A549 (cell line): ENCODE measurements at places on chromosomes 6 and 20.

- no peak for DNase-seq
These were observed 19.8 kb downstream of the ERGIC3 start for GRCh38 chr20:35561671-35562070.

DNA sequence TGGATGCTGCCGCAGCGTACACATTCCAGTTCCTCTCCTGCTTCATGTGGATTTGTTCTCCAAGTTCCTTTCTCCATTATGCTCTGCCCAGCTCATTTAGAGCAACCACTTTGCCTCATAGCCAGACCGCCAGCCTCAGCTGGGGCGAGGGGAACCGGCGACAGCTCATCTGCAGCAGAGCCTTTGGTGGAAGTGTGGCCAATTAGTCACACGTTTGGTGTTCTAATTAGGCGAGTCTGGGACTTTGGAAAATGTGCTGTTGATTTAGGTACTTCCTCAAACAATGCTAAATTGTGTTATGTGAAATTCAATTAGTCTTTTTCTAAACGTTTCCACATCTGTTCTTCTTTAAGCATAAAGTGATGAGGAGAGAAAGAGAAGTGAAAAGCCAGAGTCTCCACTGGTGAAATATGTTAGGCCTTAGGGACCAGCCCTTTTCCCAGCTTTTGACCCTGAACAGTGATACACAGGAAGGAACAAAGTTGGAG is 217.9 kb downstream of the TBX18 start:
- DNase-seq = no peak

DNA sequence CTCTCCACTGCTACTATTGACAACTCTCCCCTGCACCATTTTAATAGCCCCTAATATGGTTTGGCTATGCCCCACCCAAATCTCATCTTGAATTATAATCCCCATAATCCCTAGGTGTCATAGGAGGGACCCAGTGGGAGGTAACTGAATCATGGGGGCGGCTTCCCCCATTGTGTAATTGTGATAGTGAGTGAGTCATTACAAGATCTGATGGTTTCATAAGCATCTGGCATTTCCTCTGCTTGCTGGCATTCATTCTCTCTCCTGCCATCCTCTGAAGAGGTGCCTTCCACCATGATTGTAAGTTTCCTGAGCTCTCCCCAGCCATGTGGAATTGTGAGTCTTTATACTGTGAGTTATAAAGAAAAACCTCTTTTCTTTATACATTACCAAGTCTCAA is 74.1 kb upstream of the TCF21 start:
- no peak for DNase-seq

- no peak for DNase-seq
These were observed 1.1 kb downstream of the TBC1D32 start for GRCh38 chr6:121333196-121333595.

DNA sequence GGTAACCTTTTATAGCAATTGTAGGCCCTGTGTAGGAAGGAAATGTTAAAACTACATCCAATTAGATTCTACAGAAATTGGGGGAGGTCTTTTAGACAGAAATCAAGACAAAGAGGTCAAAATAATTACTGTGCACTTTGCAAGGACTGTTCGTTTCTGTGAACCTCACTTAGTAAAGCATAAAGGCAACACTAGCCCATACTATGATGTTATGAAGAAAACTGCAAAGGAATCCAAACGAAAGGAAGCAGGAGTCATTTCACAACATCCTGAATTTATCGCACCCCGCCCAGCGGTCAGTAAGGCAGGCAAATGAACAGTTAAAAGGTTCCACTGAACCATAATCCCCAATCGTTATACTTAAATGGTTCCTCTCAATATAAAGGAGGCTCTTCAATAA is 429.5 kb upstream of the ARID1B start:
- no peak for DNase-seq

- no peak for DNase-seq
These were observed 115.4 kb upstream of the SAMD5 start for GRCh38 chr6:147392917-147393625.

DNA sequence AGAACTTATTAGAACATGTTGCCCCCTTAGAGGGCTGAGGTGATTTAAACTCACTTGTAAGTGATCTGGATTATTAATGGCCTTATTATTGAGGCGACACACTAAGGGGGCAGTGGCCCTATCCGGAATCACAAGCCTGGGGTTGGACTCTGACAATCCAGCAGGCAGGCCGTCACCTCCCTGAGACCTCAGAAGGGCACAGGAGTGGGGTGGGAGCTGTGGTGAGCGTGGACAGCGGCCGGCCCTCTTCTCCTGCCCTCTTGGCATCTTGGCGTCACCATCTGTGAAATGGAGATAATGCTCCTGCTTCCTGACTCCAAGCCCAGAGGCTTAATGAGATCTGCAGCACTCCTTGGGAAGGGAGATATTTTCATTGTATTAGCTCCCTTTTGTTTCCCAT is 15.6 kb upstream of the UQCC2 start:
- no peak for DNase-seq

- no peak for DNase-seq
These were observed 125.6 kb upstream of the STXBP5 start for GRCh38 chr6:147078602-147079001.

GRCh38 chr6:106997392-106998158 is 23.0 kb upstream of the CD24 start:
- peak; percentile 66 for DNase-seq

DNA sequence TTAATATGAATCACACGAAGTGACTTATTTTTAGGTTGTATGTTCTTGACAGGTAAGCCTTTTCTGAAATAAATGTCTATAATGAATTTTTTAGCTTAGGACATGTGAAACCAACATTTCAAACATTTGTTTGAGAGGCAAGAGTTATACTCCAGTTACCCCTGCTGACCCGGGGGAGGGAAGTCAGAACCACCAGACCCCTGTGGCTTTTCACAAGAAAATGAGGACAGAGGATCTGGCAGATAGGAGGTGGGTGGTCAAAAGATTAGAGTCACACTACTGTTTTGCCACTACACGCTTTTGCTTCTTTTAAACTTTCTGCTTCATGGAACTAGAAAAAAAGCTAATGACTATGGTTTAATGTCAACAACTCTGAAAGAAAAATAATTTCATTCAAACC is 27.5 kb upstream of the ADGRF4 start:
- no peak for DNase-seq

DNA sequence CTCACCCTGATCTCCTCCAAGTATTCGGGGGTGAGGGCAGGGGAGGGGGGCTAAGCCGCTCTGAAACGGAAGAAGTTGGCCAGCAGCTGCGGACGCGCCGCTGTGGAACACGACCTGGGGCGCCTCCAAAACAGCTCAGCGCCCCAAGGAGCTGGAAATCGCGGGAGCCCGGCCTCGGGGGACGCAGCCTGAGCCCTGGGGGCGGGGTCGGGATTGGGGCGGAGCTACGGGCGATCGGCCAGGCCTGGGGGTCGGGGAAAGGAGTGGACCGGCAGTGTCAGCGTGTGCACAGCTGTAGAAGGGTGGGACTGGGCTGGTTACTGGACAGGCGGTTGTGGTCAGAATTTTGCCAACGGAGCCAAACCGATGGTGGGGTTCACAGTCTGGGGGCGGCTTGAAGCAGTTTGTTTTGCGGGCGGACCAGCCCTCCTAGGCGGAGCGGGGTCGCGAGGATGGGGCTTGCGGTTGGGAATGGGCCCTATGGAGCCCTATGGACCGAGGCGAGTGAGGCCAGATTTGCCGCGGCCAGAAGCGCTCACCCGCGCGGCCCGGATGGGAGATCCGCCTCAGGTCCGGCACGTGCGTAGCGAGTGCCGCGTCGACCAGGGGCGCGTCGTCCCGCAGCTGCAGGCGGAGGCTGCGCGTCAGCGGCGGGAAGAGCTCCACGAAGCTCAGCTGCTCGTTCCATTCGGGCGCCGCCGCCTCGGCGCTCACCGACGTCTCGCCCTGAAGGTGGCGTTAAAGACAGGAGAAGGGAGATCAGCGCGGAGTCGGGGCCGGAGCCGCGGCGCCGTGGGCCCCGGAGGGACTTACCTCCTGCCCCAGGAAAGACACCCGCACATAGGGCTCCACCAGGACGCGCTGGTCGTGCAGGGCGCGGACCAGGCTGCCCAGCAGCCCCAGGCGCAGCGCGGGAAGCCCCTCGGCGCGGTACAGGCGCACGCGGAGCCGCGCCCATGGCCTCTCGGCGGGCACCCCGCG is 14.3 kb upstream of the SPAG4 start:
- DNase-seq = peak; percentile 76

DNA sequence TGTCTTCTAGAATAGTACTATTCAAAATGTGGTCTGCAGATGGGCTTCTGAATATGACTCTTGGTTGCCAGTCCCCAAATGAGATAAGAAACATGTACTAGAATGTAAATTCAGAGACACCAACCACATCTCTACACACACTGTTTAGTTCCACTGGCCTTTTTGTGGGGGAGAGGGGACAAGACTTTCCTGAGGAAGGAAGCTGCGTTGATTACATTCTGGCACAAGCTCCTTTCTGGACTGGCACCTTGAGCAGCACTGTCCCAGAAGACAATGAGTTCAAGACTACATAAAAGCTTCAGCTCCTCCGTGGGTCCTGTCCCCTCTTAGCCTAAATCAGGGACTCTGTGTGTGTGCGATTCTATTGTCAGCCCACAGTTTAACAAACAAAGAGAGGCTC is 6.9 kb upstream of the IYD start:
- DNase-seq = no peak

DNA sequence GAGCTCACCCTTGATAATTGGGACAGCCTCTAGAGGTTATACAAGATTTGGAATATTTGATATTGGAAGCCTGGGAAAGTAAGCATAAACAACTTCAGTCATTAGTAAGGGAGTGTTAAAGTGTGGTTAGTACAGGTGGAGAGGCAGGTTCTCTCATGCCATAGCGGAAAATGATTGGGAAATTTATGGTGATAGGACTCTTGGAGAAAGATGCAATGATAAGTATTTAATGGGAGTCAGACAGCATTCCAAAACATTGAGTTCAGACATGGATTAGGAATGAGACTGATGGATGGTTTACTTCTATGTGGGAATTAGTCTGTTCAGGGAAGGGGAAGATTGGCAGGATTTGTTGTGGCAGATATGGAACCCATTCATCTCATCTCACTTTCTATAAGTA is 152.7 kb downstream of the MCHR2 start:
- DNase-seq = no peak

DNA sequence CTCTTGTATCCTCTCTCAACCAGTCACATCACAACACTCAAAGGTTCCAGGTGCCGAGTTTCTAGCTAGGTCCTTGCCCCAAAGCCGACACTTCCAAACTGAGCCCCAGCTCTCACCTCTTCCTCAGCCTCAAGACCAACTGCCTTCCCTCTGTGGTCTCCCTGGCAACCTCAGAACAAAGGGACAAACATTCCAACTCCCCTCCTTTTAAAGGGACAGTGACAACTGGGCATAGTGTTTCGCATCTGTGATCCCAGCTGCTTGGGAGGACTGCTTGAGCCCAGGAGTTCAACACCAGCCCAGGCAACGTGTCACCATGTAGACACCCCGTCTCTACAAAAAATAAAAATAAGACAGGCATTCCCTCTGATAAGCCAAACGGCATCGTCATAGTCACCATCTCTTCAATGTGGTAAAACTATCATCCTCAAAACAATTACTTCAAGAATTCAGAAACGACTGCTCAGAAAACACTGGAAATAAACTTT is 11.3 kb downstream of the DIDO1 start:
- peak; percentile 63 for DNase-seq
